ENCODE measurements at places on chromosomes 12 and 14.

- no peak for DNase-seq
Observed at GRCh38 chr12:100375038-100375735, 18.3 kb downstream of the SLC17A8 start.

- no peak for DNase-seq
Observed at GRCh38 chr14:23365036-23365731, at the start of gene EFS. Gene EFS (minus strand): TSS chr14:23365172. CDS start chr14:23365025, 147 bp downstream.

GRCh38 chr12:57551637-57552305 lies 1.9 kb downstream of the KIF5A start:
- DNase-seq: no peak

- no peak for DNase-seq
Observed at GRCh38 chr14:61965030-61965745, 203.0 kb downstream of the SNAPC1 start.

DNA sequence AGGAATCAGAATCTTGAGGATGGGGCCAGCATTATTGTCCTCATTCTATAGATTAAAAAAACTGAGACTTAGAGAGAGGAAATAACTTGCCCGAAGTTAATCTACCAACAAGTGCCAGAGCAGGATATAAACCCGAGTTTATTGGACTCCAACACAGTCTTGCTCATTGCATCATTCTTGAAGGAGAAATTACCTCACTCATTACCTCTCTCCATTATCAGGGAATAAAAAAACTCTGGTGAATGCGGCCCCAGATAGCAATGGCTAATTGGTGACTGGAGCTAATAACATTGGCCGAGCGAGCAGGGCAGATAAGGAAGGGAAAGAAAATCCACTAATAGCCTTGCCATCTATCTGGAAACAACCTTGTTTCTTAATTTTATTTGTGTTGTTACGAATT lies 24.7 kb upstream of the TMED10 start:
- DNase-seq: no peak

Data from esophagus squamous epithelium (tissue), 5 donors.